Hepatocyte (in vitro differentiated cells): ENCODE measurements at places on chromosomes 5 and 9. TPM values are rescaled to one million over a fixed set of nuclear protein-coding genes. Genes with fewer than 3 reads are reported as not detected.

DNA sequence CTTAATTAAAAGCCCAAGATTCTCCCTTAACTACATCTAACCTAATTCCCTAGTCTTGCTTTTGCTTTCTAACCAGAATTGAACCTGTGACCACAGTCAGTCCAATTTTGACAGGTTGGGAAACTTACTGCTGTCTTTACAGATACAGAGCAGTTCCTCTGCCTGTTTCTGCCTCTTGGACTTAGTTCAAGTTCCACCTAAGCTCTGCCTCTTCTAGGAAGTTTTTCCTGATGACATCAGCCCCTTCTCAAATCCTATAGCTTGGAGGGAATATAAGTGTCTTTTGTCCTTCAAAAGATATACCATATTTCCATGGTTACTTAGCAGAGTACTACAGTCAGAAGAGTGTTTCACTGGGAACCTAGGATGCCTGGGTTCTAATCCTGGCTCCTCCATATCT, 31.7 kb downstream of the BRINP1 start:
- H3K4me3 ChIP-seq: no peak overlapping the region
- no peaks in the 10 kb centered on the region for H3K4me1 ChIP-seq
- no peak overlapping the region for H3K27ac ChIP-seq
- H3K36me3 ChIP-seq: no peaks in the 10 kb centered on the region

DNA sequence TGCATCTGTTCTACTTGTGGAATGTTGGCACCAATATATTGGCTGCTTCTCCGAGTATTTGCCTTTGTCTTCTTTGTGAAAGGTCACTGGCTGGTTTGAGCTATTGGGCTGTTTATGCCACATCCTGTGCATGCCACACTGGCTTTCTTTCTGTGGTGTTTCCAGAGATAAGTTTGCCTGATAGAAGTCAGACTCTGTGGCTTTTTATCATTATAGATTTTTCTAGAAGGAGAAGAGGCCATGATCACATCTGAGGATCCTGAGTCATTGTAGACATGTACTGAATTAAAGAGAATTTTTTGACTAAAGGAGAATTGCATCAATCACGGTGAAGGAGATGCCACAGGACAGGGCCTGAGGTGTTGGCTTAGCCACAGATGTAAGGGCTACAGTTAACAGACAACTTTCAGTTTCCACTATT, 26.5 kb upstream of the CDKN2B start:
- no peak overlapping the region for H3K27ac ChIP-seq
- peaks cover 3% of the 10 kb centered on the region for H3K4me1 ChIP-seq
- DNase-seq: no peak
- H3K36me3 ChIP-seq: no peaks in the 10 kb centered on the region

GRCh38 chr9:107513464-107514100, 24.0 kb upstream of the KLF4 start:
- H3K36me3 ChIP-seq: no peaks in the 10 kb centered on the region
- H3K27me3 ChIP-seq: no peaks in the 10 kb centered on the region
- no peak overlapping the region for H3K4me3 ChIP-seq
- DNase-seq: no peak
- H3K4me1 ChIP-seq: no peaks in the 10 kb centered on the region

DNA sequence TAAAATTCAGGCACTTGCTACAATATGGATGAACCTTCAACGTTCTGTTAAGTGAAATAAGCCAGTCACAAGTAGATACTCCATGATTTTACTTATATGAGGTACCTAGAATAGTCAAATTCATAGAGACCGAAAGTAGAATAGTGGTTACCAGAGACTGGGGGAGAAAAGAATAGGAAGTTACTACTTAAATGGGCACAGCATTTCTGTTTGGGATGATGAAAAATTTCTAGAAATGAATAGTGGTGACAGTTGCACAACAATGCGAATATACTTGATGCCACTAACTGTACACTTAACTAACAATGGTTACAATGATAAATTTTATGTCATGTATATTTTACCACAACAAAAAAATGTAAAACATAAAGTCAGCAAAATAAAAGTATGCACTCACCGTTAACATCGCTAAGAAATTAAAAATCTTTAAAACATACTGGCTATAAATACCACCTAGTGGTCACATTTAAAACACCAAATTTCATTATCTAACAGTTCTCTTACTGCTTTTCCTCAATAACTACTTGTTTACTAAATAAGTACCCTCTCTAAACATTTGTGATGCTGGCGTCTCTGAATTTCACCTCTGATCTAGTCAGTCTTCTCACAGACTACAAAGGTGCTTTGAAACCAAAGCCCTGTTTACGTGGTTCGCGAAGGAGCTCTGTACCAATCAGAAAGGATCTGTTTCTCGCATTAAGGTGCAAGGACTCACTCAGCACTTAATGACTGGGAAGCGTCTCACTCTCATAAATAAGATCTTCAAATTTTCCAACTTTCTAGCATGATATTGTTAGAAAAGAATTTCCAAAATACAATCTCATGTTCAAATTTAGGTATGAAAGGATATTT, 22.7 kb downstream of the KIF3A start:
- H3K27me3 ChIP-seq: no peaks in the 10 kb centered on the region
- H3K4me3 ChIP-seq: no peak overlapping the region
- DNase-seq: no peak
- H3K36me3 ChIP-seq: no peaks in the 10 kb centered on the region
- no peak overlapping the region for H3K27ac ChIP-seq

SPINK6 gene
- not detected in 2 replicates for total RNA-seq

DNA sequence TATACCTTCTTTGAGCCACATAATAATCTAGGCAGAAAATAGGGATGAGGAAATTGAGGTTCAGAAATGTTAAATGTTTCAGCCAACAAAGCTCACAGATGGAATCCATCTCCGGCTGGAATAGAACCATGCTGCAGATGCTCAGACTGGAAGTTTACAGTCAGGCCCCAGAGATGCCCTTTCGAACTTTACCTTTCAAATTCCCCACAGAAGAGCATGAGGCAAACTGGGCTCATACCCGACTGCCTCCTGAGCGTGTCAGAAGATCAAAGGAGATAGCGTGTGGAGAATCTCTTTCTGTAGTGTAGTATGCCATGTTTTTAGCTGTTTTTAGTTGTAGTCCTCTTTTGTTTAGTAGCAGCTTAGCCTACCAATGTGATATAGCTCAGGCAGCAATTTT, 72.0 kb upstream of the DAP start:
- peaks cover 3% of the 10 kb centered on the region for H3K4me1 ChIP-seq
- peak; percentile 39 for DNase-seq
- H3K27ac ChIP-seq: no peak overlapping the region
- H3K4me3 ChIP-seq: no peak overlapping the region
- H3K27me3 ChIP-seq: no peaks in the 10 kb centered on the region

GRCh38 chr5:90050103-90050502, 359.5 kb downstream of the CETN3 start:
- DNase-seq: no peak
- no peaks in the 10 kb centered on the region for H3K36me3 ChIP-seq
- H3K27me3 ChIP-seq: no peaks in the 10 kb centered on the region
- H3K4me3 ChIP-seq: no peak overlapping the region
- H3K27ac ChIP-seq: no peak overlapping the region

EMB gene
- 9.8 and 11.0 TPM in 2 replicates for total RNA-seq

GRCh38 chr5:76367623-76368371, 35.3 kb upstream of the IQGAP2 start:
- H3K4me3 ChIP-seq: no peak overlapping the region
- H3K27me3 ChIP-seq: no peaks in the 10 kb centered on the region
- DNase-seq: no peak
- no peak overlapping the region for H3K27ac ChIP-seq

DNA sequence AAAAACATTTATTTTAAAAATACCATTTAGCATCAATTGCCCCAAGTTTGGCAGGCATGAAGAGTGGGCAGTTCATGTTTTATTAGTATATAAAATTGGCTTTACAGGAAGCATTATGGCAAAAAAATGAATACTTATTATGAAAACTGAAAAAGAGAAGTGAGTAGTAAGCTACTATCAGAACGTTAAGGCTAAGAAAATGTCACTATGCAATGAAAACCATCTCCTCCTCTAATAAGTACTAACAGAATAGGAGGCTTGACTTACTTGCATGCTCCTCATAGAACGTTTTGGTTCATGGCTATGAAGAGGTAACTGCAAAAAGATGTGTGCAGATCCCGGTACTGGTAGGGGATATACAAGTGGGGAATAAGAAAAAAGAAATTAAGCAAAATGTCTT, 23.6 kb downstream of the TICAM2 start:
- H3K4me1 ChIP-seq: no peaks in the 10 kb centered on the region
- no peak for DNase-seq
- no peak overlapping the region for H3K4me3 ChIP-seq
- H3K36me3 ChIP-seq: no peaks in the 10 kb centered on the region

GRCh38 chr5:53545744-53546143, 14.7 kb upstream of the NDUFS4 start:
- no peak for DNase-seq
- H3K27me3 ChIP-seq: no peaks in the 10 kb centered on the region
- no peaks in the 10 kb centered on the region for H3K36me3 ChIP-seq
- H3K4me1 ChIP-seq: peaks cover 9% of the 10 kb centered on the region

DNA sequence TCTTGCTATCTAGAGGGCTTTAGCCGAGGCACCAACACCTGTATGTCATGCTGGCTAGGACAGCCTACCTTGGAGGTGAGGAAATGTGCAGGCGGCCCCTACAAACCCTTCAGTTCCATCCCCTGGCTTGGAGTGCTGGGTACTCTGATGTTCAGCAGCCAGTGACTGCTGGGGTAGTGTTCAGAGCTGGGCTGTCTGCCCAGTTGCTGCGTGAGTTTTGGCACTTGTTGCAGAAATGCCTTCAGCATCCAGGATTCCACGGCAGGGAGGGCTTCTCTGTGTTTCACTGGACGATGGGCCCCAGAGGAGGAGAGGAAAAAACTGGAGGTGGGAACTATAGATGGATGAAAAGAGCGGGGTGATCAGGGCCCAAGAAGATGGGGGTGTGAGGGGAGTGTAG, 10.4 kb downstream of the SWI5 start:
- peak; percentile 32 for DNase-seq
- H3K36me3 ChIP-seq: no peaks in the 10 kb centered on the region
- no peak overlapping the region for H3K27ac ChIP-seq
- no peaks in the 10 kb centered on the region for H3K27me3 ChIP-seq
- no peaks in the 10 kb centered on the region for H3K4me1 ChIP-seq
- no peak overlapping the region for H3K4me3 ChIP-seq

DNA sequence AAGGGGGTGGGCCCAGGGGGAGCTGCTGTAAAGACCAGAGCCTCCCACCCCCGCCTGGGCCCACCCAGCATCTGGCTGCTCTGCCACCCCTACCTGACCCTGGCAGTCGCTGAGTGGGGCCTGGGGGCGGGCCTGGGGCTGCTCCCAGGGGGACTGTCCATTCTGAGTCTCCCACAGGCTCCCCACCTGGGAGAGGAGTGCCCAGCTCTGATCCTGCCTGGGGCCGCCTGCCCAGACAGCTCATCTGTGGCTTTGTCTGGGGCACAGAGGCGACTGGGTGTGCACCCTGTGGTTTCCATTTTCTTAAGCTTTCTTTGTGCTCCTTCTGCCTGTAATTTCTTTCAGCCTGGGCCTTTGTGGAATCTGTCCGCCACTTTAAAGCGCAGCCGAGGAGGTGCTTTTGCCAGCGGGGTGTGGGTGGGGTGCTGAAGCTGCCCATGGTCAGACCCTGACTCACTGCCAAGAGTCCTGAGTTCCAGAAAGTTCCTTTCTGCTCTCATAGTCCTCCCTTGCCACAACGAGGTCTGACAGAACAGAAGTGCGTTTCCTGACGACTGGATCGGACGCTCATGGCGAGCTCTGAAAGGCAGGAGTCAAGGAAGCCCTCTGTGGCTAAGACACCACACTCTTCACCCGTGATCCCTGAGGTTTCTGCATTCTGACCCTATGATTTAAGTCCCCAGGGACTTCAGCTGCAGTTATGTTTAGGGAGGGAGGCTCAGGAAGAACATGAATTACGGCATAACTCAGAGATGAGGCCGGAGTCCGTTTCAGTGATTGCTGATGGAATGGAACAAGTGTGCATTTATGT, 225.0 kb downstream of the FANCC start:
- no peak for DNase-seq
- H3K4me3 ChIP-seq: no peak overlapping the region
- H3K36me3 ChIP-seq: no peaks in the 10 kb centered on the region
- H3K4me1 ChIP-seq: peaks cover 39% of the 10 kb centered on the region
- H3K27me3 ChIP-seq: no peaks in the 10 kb centered on the region

KLHL3 gene
- total RNA-seq: 4.0 and 5.3 TPM in 2 replicates

DNA sequence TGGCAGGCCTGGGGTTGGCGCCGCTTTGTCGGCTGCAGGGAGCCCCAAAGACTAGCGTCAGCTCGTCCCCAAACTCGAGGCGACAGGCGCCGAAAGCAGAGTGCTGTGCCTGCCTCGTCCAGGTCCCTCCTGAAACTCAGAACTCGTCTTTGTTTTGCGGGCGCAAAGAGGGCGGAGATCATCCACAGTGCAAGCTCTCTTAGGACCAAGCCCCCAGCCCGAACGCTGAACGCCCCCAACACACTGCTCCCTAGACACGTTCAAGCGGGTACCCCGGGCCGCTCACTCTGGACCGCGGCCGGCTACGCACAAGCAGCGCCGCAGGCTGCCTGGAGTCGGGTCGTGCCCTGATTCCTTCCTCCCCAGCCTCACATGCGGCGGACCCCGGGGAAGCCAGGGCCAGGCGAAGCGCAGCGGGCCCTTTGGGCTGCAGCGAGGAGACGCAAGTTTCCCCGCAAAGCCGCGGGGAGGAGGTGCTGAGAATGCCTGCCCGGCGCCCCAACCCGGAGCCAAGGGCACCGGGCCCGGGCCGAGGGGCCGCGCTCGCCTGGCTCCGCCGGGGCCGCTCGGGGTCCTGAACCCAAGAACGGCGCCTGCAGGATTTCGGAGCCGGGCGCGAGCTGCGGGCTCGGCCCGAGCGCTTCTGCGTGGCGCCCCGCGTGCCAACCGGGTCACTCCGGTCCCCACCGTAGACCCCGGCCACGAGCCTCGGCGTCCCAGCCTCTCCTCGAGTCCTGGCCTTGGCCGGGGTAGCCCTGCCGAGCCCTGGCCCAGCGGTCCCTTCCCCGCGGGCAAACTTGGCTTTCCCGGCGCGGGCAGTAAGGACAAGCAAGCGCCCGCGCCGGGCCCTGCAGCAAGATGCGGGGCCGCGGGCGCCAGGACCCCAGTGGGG, 738 bp downstream of the FSTL4 start:
- peak overlapping the region; percentile 41 for H3K4me3 ChIP-seq
- H3K27me3 ChIP-seq: peaks cover 74% of the 10 kb centered on the region
- peaks cover 13% of the 10 kb centered on the region for H3K4me1 ChIP-seq
- H3K36me3 ChIP-seq: no peaks in the 10 kb centered on the region
- H3K27ac ChIP-seq: no peak overlapping the region
- peak; percentile 11 for DNase-seq

DNA sequence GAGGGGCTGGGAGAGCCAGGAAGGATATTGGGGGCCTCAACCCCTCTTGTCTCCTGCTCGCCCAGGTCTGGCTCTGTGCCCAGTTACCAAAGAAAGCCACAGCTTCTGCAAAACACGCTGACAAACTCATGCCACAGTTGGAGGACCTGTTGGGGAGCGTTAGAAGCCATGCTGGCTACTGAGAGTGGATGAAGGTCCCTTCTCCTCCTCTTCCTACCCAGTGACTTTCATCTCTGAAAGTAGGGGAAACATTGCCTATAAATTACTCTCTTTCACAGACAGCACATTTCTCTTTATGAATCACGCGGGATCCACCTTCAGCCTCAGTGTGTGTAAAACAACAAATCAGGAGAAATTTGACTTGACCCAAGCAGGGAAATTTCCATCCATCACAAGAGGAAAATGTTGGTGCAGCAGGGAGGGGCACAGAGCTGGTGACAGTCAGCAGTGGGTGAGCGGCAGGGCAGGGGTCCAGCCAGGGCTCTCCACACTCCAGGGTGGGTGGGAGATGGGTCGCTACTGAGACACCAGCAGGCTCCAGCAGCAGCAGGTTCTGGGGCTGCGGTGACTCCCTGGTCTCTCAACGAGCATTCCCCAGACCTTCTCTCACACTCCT, 181.9 kb downstream of the FGF18 start:
- H3K27me3 ChIP-seq: peaks cover 4% of the 10 kb centered on the region
- DNase-seq: no peak
- H3K4me1 ChIP-seq: no peaks in the 10 kb centered on the region
- H3K36me3 ChIP-seq: no peaks in the 10 kb centered on the region
- no peak overlapping the region for H3K27ac ChIP-seq
- no peak overlapping the region for H3K4me3 ChIP-seq
